ENCODE measurements at places on chromosomes 1 and 21.

GRCh38 chr1:99877568-99877967 lies 27.4 kb downstream of the AGL start:
- no peak for DNase-seq

- peak; percentile 34 for DNase-seq
Measured at GRCh38 chr1:54967372-54967771, 13.1 kb upstream of the TMEM61 start.

DNA sequence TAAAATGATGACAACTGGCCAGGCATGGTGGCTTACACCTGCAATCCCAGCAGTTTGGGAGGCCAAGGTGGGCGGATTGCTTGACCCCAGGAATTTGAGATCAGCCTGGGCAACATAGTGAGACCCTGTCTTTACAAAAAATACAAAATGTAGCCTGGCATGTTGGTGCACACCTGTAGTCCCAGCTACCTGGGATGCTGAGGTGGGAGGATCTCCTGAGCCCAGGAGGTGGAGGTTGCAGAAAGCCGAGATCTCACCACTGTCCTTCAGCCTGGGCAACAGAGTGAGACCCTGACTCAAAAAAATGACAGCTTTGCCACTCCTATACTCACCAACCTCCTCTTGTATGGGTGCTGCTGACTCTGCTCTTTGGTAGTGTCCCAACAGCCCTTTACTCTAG lies 18.6 kb downstream of the SYT11 start:
- DNase-seq: no peak

- no peak for DNase-seq
Measured at GRCh38 chr1:53869454-53870117, 20.0 kb downstream of the YIPF1 start.

DNA sequence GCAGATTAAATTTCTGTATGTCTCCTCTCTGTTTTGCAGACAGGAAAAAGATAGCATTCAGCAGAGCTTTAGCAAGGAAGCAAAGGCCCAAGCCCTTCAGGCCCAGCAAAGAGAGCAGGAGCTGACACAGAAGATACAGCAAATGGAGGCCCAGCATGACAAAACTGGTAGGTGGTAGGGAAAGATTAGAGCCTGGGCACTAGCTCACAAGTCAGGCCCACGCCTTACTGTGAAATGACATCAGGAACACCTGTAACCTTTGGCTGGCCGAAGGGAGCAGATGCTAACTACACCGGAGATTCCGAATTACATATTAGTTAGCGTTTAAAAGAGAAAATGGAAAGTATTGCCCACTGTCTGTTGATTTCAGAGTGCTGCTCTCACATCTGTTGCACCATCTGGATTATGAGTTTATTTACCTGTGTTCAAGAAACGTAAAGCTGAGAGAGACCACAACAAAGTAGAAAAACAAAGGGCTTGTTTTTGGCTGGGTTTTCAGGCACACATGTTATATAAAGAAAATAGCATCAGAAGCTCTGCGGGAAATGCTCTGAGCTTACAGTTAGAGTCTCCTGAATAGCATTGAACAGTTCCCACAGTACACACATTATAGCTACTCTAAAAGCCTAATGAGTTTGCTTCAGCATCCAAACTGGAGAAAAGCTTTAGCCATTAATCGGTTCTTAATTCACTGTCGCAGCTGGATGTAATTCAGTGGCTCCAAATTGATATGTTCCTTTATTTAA lies 160.0 kb downstream of the SDCCAG8 start:
- DNase-seq: peak; percentile 52

DNA sequence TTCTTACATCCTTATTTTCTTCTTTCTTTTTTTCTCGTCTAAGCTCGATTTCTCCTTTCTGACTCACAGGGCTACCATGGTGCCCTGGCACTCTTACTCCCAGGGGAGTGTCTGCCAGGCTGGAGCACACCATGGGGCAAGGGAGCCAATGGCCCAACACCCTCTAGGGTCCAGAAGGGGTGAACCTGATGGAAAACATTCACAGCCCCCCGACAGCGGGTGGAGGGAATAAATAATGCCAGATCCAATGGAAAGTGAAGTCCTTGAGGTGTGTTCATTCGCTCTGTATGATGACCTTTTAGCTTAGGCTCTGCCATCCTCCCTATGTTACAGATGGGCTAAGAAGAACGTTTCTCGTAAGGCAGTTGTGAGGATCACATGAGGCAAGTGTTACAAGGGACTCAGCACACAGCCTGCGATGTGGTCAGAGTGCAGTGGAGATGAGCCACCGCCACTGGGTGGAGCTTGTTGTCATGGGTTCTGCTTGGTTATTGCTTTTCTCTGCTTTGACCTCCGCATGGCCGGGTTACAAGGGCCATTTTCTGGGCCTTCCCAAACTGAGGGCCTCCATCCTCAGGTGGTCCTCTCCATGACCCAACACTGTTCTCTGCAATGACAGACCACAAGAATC lies 3.5 kb upstream of the FCMR start:
- peak; percentile 81 for DNase-seq

DNA sequence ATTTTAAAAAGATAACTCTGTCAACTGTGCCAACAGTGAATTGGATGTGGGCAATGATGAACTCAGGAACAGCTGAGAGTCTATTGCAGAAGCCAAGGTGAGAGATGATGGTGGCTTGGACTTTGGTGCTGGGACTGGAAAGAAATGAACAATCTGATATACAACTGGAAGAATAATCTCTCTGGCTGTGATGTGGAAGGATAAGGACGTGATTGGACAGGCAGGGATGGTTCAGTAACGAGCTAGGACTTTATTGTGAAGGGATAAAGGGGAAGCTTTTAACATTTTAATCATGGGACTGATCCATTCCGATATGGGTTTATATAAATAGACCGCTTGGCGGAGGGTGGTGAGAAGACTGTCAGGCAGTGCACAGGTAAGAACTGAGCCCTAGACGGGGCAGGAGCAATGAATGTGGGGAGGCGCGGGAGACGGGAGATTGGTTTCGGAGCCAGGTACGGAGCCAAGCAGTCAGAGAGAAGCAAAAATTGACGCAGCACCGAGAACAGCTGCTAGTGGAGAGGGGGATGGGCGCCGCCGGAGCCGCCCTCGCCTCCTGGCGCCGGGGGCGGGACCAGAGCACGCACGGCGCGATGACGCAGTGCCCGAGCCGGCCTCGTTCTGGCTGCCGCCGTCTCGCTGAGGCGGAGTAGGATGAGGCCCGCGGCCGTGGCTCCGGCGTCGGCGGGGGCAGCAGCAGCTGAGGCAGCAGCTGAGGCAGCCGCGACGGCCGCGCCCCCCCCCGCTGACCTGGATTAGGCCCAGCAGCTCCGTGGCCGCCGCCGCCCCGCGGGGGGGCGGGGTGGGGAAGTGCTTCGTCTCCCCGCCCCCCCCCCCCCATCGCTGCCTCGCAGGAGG lies at the start of gene RNF11:
Gene RNF11 (plus strand): TSS at position 601 of the 858 bp plus-strand sequence. CDS start 484 bp downstream, outside the sequence.
- peak; percentile 95 for DNase-seq

GRCh38 chr1:247548092-247548491 lies 842 bp upstream of the GCSAML start:
- no peak for DNase-seq

DNA sequence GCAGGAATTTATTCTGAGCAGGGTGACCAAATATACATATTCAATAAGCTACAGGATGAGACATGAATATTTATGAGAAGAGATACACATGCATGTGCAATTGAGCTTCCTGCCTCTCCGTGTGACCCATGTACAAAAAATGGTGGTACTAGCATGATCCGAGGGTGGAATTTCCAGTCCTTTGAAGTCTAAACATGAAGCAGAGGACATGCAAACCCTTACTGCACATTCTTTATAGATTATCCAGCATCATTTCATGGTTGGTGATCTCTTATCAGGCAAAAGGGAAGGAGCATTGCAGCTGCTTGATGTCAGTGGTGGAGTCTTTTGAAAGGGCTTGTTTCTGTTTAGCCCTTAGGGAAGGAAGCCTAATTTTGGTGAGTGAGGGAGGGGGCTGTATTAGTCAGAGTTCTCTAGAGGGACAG lies 448.6 kb downstream of the SETD4 start:
- no peak for DNase-seq

- no peak for DNase-seq
Measured at GRCh38 chr1:90000934-90001676, 6.2 kb downstream of the ZNF326 start.

- peak; percentile 91 for DNase-seq
Measured at GRCh38 chr1:153288634-153289275, 24.0 kb downstream of the PGLYRP3 start.

- DNase-seq: no peak
Measured at GRCh38 chr1:186655876-186656275, 24.3 kb downstream of the PTGS2 start.

GRCh38 chr1:3978196-3978989 lies 78.3 kb upstream of the C1orf174 start:
- no peak for DNase-seq

GRCh38 chr1:81950037-81950436 lies 149.3 kb downstream of the ADGRL2 start:
- DNase-seq: no peak

GRCh38 chr1:235090406-235091069 lies 38.1 kb downstream of the TOMM20 start:
- peak; percentile 88 for DNase-seq

DNA sequence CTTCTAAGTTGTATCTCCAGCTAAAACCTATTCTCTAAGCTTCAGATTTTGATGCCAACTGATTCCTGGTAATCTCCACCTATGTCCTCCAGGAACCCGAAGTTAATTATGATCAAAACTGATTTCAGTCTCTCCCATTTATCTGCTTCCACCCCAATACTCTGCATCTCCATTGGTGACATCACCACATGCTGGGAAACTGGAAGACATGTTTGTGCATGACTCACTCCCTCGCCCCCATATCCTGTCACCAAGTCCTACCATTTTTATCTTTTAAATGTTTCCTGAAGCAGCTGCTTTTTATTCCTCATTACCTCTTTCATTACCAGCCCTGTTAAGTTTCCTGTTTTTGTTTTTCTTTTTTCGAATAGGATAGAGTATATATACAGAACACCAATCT lies 228.5 kb downstream of the LRRC40 start:
- DNase-seq: no peak

GRCh38 chr1:233520261-233521191 lies 93.4 kb upstream of the KCNK1 start:
- no peak for DNase-seq

DNA sequence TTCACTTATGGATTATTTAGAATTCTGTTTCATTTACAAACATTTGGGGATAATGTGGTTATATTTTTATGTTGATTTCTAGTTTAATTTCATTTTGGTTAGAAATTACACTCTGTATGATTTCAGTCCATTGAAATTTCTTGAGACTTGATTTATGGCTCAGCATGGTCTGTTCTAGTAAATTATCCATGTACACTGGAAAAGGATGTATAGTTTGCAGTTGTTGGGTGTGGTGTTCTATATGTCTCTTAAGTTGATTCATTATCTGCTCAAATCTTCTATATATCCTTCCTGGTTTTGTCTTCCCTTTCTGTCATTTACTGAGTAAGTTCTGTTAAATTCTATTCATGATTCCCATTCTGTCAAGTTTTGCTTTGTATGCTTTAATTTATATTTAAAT lies 52.3 kb downstream of the RAP1A start:
- DNase-seq: no peak

GRCh38 chr21:31583498-31583897 lies 76.0 kb upstream of the SOD1 start:
- no peak for DNase-seq

- DNase-seq: no peak
Measured at GRCh38 chr1:217389895-217390294, 241.0 kb downstream of the GPATCH2 start.

DNA sequence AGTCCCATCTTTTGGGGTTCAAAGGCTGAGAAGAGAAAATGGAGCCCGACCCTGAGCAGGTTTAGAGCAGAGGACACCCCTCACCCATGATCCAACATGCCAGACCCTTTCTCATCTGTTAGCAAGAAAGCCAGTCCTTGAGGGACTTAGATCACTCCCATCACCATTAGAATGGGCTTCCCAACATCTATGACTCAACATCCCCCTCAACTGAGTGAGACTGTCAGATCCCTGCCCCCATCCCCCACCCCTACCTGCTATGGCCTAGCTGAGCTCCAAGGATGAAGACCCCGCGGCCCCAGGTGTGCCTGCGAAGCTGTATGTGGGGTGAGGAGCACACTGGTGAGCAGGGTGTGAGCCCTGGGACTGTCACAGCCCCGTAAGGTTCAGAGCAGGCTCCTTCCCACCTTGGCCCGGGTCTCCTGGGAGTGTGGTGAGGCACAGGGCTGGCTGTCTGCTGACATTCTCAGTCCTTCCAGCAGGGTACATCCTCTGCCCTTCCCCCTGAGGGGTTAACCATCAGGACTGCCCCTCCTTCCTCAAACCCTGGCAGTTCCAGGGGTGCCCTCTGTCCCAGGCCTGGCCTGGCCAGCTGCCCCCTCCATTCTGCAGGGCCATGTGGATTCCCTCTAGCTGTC lies 21.4 kb upstream of the BLACAT1 start:
- peak; percentile 86 for DNase-seq

DNA sequence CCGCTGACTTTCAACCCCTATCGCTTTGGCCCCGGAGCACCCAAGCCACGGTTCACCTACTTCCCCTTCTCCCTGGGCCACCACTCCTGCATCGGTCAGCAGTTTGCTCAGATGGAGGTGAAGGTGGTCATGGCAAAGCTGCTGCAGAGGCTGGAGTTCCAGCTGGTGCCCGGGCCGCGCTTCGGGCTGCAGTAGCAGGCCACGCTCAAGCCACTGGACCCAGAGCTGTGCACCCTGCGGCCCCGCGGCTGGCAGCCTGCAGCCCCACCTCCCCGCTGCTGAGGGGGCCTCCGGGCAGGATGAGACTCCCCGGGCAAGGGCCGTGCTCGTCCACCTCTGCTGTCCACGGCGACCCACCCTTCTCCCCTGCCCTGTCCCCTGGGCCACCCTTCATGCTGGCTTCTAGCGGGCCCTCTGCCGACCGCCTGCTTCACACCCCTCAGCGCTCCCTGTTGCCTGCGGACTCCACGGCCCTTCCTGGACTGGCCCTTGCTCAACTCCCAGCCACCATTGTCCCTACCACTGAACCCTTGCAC lies 92.2 kb upstream of the TRABD2B start:
- peak; percentile 30 for DNase-seq

- DNase-seq: no peak
Measured at GRCh38 chr21:31920275-31920674, 47.5 kb downstream of the HUNK start.

GRCh38 chr1:31102501-31102950 lies 37.0 kb upstream of the PUM1 start:
- no peak for DNase-seq

DNA sequence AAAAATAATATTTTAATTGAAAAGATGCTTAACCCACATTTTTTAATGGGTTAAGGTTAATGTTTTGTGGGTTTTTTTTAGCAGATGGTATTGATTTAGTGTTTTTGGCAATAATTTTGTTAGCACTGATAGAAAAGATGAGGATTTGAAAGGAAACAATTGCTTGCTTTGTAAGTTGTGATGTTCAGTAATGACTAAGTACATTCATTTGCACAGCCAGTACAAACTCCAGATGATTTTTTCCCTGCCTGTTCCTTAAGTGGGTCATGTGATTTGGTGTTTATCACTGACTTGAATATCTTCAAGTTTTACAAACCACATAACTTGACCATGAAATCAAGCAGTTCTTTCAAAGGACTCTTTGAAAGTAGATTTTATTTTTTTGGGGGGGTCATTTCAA lies 15.0 kb downstream of the DISP1 start:
- no peak for DNase-seq

Data from endodermal cell (in vitro differentiated cells).